T-helper 17 cell (primary cell): ENCODE measurements at places on chromosomes 6 and 20.

DNA sequence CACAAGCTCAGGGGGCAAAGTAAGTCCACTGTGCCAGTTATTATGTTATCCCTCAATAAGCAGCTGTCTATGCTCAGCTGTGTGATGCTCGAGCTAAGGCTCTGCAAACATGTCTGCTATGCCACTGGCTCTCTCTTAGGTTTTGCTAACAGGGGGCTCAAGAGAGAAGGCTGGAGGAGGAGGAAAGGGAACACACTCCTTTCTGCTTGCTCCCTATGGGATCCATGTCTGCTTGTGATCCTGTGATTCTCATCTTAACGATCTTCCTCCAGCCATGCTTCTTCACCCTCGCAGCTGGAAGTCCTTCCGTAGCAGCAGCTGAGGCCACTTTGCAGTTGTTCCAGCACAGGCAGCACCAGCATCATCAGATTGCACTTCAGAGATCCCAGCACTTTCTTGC is 37.0 kb upstream of the IGF2R start:
- no peak for DNase-seq

- DNase-seq = no peak
Measured at GRCh38 chr6:30703011-30703410, 12.2 kb upstream of the NRM start.

- no peak for DNase-seq
Measured at GRCh38 chr6:71721642-71722041, 164.7 kb upstream of the RIMS1 start.

DNA sequence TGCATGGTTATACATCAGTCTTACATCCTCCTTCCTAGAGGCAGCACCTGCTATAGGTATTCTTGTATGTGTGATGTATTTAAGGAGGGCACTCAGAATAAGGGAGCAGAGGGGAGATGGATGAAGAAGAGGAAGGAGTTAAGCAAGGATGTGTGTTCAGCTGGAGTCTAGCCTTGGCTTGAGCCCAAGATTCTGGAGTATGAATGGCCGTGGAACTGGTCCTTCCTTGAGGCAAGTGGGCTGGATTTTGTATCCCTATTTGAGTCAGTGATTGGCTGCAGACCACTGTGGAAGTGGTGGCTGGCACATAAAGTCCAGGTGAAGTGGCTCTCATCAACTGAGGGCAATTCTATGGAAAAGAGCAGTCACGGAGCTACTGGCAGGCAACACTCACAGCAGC is 112.0 kb upstream of the RNF24 start:
- no peak for DNase-seq

DNA sequence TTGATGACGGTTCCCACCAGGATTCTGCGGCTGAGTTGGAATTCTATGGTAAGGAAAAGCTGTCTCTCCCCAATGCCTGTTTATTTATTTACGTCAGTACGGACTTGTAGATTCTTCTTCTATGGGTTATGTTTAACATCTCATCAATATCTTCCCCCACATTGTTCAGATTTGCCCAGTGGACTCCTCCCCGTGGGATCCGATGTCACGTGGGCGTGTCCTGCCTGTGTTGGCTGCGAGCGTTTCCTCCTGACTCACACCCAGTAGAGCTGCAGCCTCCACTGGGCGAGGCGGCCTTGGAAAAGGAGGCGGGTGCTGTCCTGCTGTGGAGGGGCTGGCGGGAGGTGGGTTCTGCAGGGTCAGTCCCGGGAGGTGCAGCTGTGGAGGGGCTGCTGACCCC is 46.8 kb upstream of the SLCO4A1 start:
- DNase-seq = no peak

GRCh38 chr6:40524797-40525585 is 62.2 kb downstream of the LRFN2 start:
- DNase-seq = no peak

DNA sequence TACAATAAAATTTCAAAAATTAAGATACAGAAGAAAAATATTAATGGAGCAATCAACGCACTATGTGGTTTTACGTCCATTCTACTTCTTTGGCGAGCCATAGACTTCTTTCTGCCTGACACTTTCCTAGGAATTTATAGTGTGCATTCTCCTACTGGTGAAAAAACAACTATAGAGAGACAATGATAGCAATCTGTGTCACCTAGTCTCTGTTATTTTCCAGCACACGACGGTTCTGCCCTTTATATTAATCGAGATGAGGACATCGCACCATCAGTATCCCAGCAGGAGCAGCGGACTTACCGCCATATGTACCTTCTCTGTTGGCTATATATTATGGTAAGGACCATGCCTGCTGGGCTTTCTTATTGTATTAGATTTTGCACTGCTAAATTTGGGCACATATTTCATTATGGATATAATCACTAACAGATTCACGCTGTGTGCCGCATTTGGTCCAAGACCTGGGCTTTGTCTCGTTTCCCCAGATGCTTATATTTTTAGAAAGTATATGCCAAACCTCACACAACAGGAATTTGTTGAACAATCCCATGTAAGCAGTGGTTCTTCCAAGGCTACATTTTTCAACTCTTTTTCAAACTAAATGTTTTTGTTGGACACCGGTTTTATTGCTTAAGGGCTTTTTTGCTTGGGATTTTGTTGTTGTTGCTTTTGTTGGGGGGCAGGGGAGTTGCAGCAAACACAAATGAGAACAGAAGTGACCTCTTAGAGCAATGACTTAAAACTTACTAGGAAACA is 166.4 kb downstream of the ADAT2 start:
- no peak for DNase-seq

GRCh38 chr20:63382551-63383300 is 21.6 kb upstream of the CHRNA4 start:
- no peak for DNase-seq

- no peak for DNase-seq
Measured at GRCh38 chr6:4212588-4212987, 77.2 kb upstream of the ECI2 start.

GRCh38 chr20:37615340-37616109 is 78.3 kb upstream of the CTNNBL1 start:
- DNase-seq = no peak

DNA sequence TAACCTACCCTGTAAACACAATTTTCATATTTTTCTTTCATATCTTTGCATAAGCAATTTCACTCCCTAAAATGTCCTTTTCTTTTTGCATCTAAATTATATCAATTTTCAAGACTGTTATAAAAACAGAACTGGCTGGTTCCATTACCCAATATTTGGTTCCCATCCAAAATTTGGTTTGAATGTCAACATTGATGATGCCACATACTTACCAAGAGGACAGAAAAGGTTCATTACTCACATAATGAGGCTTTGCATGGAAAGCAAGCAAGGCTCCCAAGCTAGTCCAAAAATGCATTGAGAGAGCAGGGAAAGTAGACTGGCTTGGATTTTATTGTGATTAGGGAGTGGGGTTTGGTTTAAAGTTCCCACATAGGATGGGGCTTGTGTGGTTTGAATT is 144.4 kb upstream of the AKIRIN2 start:
- DNase-seq = no peak

- DNase-seq = no peak
Measured at GRCh38 chr20:57061051-57061900, 205.2 kb downstream of the BMP7 start.
